ENCODE measurements at places on chromosomes 1 and 21.

GRCh38 chr1:168498159-168498631 is 45.6 kb downstream of the XCL2 start:
- no peak for DNase-seq

- peak; percentile 100 for DNase-seq
These were observed 116.8 kb downstream of the TOMM20 start for GRCh38 chr1:235011599-235012435.

- no peak for DNase-seq
These were observed 11.7 kb downstream of the TAGLN2 start for GRCh38 chr1:159913451-159914192.

DNA sequence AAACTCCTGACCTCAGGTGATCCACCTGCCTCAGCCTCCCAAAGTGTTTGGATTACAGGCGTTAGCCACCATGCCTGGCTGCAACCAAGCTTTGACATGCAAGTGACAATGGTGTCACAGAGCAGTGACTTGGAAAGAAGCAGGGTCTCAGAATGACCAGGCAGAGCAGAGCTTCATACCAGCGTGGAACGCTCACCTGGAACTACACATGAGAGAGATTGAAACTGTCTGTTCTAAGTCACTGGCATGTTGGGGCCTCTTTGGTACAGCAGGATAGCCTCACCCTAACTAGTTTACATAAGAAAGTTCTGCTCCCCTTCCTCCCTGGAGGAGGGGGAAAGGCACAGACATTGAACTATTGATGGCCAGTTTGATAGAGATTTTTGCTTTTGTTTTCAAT is 47.5 kb upstream of the ITPKB start:
- DNase-seq, result no peak

GRCh38 chr1:32465578-32465933 is 684 bp downstream of the ZBTB8B start:
- peak; percentile 51 for DNase-seq

DNA sequence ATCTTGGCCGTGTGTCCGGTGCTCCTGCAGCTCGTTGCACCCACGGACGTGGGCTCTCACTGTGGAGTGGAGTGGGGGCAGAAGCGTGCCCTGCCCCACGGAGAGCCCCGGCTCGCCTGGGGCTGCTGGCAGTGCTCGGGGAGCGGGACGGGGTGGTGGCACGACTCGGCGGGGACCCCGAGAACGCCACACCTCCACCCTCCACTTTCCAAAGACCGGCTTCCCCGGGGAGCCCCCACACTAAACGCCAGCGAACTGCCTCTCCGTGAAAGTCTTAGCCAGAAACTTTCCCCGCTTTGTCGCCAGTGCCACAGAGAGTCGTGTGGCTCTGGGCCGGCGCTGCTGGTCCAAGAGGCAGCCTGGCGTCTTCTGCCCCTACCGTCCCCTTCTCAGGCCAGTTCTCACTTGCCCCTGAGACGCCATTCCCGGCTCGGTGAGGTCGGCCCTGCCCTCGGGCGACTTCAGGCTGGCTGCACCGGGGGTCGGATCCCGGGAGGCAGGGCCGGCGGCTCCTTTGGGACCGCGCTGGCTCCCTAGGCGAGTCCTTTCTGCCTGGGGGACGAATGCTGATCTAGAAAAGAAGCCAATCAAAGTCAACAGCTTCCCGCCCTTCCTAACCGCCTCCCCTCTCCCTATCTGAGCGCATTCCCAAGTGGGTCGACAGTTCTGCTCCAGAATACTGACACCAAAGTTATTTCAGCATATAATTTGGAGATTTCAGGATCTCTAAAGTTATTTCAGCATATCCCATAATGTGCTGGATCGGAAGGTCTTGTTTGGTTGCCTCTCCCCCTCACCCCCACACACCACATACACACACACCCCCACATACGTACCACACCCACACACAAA is 2.6 kb upstream of the SAMD13 start:
- DNase-seq, result peak; percentile 51

DNA sequence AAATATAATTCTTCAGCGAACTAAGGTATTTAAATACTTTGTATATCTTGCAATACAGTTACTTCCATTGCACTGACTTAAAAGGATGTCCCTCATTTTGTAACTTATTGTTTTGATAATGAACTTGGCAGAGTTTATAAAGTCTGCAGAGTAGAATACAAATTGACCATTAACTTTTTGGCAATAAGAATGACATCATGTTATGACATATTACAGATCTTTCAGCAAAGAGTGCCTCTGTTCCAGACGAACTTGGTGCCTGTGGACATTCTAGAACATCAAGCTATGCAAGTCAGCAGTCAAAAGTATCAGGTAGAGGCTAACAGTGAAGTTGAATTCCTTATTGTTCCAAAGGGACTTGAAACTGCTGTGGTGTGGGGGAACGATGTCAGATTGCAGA is 32.9 kb downstream of the HENMT1 start:
- DNase-seq, result no peak

GRCh38 chr1:213738658-213739057 is 249.1 kb upstream of the PROX1 start:
- no peak for DNase-seq

- no peak for DNase-seq
These were observed 7.0 kb downstream of the CDKN2C start for GRCh38 chr1:50976890-50977574.

DNA sequence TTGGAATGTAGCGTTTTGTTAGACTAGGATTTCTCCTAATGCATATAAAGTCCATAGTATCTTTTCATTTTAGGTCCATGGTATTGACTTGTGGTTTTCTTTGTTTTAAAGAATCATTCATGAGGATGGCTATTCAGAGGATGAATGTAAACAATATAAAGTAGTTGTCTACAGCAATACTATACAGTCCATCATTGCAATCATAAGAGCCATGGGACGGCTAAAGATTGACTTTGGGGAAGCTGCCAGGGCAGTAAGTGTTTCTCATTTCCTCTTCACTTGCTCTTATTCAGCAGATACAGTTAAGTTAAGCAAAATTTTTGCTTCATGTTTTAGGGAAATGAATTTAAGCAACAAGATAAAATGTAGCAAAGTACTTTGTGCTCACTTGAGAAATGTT is 25.4 kb downstream of the GNAI3 start:
- DNase-seq, result peak; percentile 88

DNA sequence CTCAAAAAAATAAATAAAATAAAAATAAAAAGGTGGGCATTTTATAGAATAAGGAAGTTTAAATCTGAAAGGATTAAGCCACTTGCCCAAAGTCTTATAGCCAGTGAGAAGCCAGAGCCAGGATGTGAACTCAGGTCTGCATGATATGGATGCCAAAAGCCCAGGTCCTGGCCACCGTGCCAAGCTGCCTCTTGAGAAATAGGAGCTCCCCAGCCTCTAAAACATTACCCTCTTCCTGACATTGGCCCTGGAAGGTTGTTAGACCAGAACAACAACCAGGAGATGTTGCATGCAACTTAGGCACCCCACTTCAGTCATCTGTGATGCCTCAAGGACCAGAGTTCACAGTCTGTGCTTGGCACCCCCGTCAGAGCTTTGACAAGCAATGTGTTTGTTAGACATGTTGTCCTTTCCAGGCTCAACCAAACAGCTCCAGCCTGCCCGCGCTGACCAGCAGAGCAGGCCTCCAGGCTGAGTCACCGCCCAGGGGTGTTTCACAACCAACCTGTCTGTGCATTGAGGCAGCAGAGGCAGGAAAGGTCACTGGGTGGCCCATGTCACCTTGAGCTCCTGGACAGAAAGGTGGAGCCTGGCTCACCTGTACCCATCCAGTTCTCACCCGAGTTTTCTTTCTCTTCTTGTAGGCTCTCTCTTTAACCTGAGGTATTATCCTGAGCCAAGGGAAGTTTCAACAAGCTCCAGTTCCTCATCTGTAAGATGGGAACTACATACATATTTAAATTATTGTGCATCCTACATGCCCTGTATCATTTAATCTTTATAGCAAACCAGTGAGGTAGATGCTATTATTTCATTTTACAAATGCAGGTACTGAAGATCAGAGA is 14.9 kb upstream of the MED18 start:
- DNase-seq, result peak; percentile 6

DNA sequence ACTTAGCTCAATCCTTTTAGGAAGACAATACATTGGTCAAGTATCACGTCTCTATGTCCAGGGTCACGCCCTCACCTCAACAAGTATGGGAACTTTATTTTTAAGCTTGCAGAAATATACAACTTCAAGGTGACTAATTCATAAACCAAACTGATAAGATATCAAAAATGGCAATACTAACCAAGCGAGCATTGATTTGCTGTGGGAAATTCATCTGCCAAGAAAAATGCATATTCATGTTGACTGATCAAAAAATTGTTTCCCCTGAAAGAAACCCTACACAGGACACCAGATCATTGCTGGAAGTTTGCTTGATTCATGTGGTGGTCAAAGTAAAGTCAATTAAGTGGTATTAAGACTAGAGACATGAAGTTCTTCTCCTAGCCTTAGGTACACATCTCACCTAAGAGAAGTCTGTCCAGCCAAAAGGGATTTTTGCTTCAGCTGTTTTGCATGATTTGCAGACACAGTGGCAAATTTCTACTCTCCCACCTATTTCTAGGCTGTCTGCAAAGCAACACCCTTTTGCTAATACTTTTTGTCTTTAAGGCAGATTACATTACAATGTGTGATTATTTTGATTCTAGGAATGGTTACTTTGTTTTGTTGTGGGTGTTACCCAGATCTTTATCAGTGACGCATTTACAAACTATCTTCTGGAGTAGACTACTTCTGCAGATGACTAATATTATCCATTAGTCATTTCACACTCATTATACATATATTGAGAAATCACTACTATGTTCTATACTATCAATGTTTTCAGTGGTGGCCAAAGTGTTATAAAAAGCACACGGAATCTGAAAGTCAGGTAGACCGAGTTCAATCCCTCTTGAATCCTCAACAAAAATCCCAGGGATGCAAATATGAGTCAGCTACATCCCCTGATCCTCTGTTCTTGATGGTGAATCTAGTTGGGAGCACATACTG is 12.4 kb downstream of the SAMSN1 start:
- DNase-seq, result no peak

DNA sequence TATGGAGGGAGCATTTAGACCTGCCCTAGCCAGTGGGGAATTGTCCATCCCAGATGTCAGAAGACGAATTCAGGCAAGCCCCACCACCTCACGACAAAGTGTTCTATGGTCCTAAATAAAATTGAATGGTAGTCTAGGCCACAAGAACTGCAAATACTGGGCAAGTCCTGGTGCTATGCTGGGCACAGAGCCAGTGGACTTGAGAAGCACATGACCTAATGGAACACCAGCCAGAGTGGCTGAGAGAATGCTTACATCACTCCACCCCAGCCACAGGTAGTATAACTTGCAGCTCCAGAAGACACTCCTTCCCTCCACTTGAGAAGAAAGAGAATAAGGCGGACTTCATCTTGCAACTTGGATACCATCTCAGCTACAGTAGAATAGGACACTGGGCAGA is 567.3 kb upstream of the CXADR start:
- DNase-seq, result no peak

DNA sequence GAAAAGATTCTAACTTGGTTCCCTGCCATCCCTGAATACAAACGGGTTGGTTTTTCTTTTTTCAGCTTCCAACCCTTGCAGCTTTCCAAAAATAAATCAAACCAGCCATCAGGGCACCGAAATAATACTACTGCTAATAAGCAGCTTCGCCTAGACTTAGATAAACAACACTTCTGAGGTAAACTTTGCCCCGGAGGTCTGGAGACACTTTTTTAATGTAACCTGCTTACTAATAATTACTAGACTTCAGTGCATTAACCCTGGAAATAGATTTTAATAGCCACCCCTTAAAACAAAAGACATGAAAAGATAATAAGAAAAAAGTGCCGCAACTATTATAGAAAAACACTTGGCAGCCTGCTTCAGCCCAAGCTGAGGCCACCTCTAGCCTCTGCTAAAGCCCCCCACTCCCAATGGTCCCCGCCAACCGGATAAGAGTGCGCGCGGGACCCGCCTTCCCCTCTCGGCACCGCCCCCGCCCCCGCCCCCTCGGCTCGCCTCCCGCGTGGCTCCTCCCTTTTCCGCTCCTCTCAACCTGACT is 405 bp upstream of the GADD45A start:
- DNase-seq, result no peak

DNA sequence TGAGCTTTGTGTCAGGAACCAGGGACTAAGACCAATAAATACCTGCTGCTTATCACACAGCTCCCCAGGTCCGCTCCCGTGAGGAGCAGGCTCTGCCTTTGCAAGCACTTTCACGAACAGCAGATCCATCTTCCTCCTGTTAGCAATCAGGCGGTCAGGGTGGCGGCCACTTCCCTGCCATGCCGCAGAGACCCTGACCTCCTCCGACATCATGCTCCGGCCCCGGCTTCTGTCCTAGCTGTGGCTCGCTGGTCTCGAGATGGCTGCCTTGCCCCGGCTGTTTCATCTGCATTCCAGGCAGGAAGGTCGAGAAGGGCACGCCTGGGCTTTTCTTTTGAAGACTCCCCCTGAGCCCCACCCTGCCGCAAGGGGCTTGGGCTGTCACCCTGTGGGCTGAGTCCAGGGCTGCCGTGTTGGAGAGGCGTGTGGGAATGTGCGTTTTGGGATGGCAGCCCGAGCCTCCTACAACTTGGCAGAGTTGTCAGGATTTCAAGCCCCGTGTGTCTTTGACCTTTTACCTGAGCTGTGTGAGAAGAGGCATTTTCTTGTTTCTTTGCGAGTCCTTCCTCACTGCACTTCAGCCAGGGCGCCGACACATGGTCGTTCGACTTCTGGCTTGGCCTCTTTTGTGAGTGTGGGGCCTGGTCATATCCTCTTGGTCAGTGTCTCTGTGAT is 59.5 kb downstream of the AGPAT3 start:
- no peak for DNase-seq

DNA sequence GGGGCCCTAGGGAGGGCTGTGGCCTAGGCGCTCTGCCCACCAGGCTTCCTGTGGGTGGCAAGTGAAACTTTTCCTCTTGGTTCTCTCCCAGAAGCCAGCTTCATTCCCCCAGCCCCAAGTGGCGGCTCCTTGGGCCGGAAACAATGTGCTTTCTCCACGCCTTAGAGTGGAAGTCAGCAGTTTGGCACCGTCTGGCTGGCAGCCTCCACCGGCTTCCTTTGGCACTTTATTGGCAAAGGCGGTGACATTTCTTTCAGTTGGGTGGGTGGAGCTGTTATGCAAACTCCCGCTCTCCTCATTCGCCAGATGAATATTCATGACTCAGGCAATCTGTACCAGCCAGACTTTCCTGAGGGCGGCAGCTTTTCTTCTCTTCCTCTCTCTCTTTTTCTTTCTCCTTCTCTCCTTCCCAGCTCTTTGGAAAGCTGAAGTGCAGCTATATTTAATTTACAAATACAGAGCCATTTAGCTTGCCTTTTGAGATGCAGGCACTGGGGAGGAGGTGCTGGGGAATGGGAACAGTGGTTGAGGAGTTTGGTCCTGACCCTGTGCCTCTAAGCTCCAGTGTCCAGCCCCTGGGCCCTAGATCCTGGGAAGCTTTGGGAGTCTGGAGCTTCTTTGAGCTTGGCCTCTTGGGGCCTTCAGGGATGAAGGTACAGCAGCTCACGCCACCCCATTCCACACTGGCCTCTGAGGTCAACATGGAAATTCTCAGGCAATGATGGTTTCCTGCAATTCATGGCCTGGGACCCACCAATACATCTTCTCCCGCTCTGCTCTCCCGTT is 67.8 kb upstream of the POU3F1 start:
- no peak for DNase-seq

GRCh38 chr1:186618401-186619170 is 61.6 kb downstream of the PTGS2 start:
- DNase-seq, result peak; percentile 97
